IMR-90 (cell line): ENCODE measurements at places on chromosomes 7 and 10.

DNA sequence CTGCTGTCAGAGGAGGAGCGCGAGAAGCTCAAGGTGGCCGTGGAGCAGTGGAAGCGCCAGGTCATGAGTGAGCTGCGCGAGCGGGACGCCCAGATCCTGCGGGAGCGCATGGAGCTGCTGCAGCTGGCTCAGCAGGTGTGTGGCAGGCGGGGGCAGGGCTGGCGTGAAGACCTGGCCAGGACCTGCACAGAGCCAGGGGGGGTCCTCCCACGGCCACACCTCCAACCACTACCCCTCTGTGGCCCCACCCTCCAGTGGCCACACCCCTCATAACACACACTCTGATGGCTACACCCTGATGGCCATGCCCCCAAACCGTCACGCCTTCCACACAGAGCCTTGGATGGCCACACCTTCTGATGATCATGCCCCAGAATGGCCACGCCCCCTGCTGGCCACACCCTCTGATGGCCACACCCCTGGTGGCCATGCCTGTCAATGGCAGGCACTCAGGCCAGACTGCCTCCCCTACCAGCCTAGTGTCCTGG, 23.4 kb upstream of the DPYSL4 start:
- no peaks in the 10 kb centered on the region for H3K4me1 ChIP-seq
- no peaks in the 10 kb centered on the region for H3K36me3 ChIP-seq
- H3K4me3 ChIP-seq = no peak overlapping the region
- no peak overlapping the region for H3K27ac ChIP-seq
- no peak for DNase-seq
- H3K27me3 ChIP-seq = no peaks in the 10 kb centered on the region; the same call in 1 of the 2 replicates

- no peaks in the 10 kb centered on the region for H3K27me3 ChIP-seq
- H3K4me1 ChIP-seq = no peaks in the 10 kb centered on the region
- H3K36me3 ChIP-seq = no peaks in the 10 kb centered on the region
- H3K27ac ChIP-seq = peak overlapping the region; percentile 39
- peak; percentile 35 for DNase-seq
Measured at GRCh38 chr10:67763499-67764011, 67.6 kb upstream of the CTNNA3 start.

DNA sequence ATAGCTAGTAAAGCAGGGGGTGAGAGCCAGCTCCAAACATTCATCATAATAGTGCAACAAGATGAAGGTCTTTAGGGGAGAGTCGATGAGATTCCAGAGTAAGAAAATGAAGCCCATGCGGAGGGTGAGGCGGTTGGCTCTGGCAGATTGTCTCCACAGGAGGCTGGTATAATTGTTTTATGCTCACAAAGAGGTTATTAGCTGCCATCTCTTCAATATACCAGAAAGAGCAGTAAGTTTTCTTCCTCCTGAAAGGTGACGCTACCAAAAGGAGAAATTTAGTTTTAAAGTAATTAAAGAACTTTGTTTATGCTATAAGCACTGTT, 59.2 kb upstream of the KCNIP2 start:
- no peak overlapping the region for H3K4me3 ChIP-seq
- H3K36me3 ChIP-seq = peaks cover 1% of the 10 kb centered on the region; the same call in 1 of the 2 replicates
- DNase-seq = no peak

- H3K4me3 ChIP-seq = no peak overlapping the region
- no peak for DNase-seq
- no peak overlapping the region for H3K27ac ChIP-seq
- no peaks in the 10 kb centered on the region for H3K27me3 ChIP-seq
Measured at GRCh38 chr10:62761115-62761514, 43.4 kb upstream of the ADO start.

DNA sequence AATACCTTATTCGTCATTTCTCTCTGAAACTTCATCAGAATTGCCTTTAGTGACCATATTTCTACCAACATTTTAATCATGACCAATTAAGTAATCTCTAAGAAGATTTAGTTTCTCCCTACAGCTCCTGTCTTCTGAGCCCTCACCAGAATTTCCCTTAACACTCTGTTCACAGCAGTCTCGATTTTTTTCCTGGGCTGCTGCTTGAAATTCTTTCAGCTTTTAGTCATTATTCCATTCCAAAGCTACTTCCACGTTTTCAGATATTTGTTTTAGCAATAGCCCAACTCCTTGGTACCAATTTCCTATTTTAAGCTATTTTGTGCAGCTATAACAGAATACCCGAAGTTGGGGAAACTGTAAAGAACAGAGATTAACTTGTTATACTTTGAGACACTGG, 192.4 kb upstream of the DKK1 start:
- no peaks in the 10 kb centered on the region for H3K27me3 ChIP-seq
- no peaks in the 10 kb centered on the region for H3K36me3 ChIP-seq
- DNase-seq = peak; percentile 33
- peaks cover 3% of the 10 kb centered on the region for H3K4me1 ChIP-seq
- no peak overlapping the region for H3K27ac ChIP-seq
- H3K4me3 ChIP-seq = no peak overlapping the region

- no peaks in the 10 kb centered on the region for H3K27me3 ChIP-seq
- no peaks in the 10 kb centered on the region; the same call in 1 of the 2 replicates for H3K4me1 ChIP-seq
- H3K27ac ChIP-seq = no peak overlapping the region
- H3K4me3 ChIP-seq = no peak overlapping the region
Measured at GRCh38 chr10:46288601-46289206, 1.9 kb downstream of the ANTXRL start.

DNA sequence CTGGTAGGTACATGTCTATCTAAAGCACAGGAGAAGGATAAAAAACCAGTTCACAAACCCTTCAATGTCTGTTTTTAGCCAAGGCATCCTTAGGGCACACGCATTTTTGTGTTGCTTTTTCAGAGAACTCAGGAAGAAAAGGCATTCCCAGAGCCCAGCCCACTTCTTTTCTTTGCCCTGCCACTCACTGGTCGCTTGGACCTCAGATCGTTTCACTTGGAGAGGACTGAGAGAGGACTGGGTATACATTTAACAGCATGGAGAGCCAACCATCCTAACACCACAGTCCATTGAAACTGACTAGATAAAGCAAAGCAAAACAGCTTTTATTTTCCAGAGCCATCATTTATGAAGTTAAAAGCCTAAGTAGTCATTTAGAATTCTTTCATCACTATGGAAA, 194.2 kb downstream of the CAMK1D start:
- H3K4me3 ChIP-seq = no peak overlapping the region
- no peaks in the 10 kb centered on the region for H3K36me3 ChIP-seq
- H3K4me1 ChIP-seq = no peaks in the 10 kb centered on the region
- H3K27me3 ChIP-seq = no peaks in the 10 kb centered on the region
- DNase-seq = no peak
